Activated CD4-positive, alpha-beta T cell treated with anti-CD3 and anti-CD28 coated beads, Interleukin-2, amount 10 ng/mL, durations not matched to agents 24 days and 14 days (primary cell): ENCODE measurements at places on chromosomes 12 and 14.

GRCh38 chr14:94056579-94057308 is 24.3 kb downstream of the DDX24 start:
- DNase-seq = peak; percentile 86

GRCh38 chr12:4771172-4771959 is 51.2 kb downstream of the GALNT8 start:
- no peak for DNase-seq

DNA sequence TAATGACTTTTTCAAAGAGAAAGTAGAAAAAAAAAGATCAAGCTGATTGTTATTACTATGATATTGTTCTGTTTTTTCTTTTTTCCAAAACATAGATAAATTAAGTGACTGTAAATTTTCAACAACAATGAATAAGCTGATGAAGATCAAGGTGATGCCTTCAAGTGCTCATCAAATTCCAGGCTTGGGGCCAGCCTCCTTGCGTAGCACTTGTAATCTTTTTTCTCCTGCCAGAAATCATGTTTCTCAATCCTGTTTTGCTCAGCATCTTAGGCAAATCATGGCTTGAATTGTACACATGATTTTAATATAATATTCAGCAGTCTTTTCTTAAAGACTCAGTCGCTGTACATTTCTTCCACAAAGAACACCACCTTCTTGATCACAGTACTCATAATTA is 333.2 kb downstream of the NPAS3 start:
- no peak for DNase-seq

DNA sequence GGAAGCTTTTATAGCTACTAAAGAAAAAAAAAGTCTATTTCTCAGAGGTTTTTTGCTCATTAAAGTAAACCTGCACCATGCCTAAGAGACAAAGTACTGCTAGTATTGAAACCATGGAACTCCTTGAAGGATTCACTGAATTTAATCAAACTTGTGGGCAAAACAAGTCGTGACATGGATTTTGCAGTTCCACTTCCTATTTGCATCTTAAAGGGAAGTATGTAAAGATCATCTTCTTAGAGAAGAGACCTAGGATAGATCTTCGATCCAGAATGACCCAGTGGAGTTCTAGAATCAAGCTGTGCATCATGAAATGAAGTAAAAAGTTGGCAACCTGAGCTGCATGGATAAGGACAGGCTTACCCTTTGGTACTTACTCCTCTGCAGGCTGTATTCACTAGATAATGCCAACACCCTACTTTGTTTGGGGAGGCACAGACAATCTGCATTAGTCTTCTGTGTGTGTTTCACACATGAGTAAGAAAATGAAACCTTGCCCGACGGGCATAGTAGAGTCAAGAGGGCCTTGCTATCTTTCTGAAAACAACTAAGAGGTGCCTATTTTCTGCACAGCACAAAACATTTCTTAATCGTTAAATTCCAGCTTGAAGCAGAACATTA is 1.9 kb downstream of the GNG2 start:
- DNase-seq = peak; percentile 85

- DNase-seq = no peak
Observed at GRCh38 chr12:13740149-13740545, 241.3 kb downstream of the GRIN2B start.

DNA sequence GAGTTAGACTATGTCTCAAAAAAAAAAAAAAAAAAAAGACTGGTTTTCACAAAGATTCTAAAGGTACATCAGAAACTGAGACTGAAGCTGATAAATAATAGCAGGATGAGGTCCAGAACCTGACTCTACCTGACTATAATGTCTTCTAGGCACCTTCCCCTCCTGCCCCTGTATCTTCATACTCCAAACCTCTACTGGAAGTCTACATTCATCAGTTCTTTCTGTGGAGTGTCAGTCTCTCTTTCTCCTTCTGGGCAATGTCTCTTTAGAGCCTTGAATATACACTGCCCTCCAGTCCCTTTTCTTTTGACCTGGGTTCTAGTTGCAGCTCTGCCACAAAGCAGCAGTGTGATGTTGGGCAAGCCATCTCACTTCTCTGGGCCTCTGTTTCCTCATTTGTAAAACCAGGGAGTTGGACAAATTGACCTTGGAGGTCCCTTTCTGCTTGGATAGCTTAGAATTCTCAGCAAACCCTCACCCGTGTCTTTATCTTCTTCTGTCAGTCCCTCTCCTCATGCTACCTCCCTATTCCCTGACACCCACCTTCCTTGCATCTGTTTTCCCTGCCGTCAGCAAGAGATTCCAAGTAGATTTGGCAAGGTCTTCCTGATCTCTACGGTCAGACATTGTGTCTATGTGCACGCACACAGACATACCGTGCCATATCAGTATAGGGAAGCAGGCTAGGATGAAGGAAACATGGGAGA is 4.3 kb downstream of the NFE2 start:
- no peak for DNase-seq

- no peak for DNase-seq
Observed at GRCh38 chr12:2244013-2244861, 191.4 kb downstream of the CACNA1C start.

DNA sequence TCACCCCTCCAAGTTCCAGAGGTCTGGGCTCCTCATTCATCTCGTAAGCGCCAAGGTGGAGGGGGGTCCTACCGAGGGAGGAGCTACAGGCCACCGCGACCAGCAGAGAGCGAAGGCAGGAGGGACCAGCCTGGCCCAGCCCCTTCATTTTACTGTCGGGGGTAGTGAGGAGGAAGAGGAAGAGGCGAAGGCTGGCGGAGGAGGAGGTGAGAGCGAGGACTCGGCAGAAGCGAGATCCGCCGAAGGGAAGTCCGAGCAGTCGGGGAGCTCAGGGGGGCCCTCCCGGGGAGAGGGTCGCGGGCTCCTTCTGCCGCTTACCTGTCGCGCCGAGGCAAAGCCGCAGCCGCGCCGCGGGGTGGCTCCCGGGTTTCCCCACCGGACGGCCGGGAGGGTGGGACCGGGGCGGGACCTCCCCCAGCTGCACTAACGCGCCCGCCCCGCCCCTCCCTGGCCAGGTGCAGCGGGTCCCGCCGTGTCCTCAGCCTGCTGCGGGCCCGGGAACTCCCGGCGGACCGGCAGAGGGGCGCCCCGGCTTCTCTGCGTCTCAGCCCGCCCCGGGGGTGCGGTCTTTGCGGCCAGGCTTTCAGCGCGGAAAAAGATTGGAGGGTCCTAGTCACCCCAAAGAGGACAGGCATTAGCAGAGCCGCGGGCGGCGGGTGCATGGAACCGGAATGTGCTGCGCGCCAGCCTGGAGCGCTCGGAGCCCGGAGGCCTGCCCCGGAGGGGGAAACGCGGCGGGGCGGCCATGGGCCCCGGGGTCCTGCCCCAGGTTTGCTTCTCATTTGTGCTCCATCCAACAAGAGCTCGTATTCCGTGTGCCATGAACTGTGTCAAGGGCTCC is at the start of gene GALNT6:
GALNT6 (minus strand) TSS at position 124 of the 841 bp plus-strand sequence. CDS start 11,625 bp downstream, outside the sequence.
- DNase-seq = peak; percentile 91

- peak; percentile 76 for DNase-seq
Observed at GRCh38 chr12:110355073-110355472, 48.4 kb downstream of the ANAPC7 start.

GRCh38 chr12:2456122-2456812 is 338.5 kb upstream of the FKBP4 start:
- no peak for DNase-seq

GRCh38 chr12:117733549-117733805 is 235.3 kb downstream of the KSR2 start:
- DNase-seq = no peak

DNA sequence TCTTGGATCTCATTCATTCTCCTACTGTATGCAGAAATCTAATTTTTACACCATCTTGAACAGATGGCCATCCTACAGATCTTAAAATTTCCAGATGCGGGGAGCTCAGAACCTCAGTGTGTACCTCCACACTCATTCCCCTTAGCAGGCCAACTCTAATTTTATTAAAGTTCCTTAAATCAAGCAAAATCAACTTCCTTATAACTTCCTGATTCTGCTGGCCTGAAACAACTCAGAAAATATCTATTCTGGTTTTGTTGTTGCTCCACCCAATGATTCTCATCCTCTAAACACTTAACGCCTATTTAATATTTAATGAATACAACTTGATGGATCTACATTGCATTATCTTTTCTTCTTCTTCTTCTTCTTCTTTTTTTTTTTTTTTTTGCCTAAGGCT is 3.1 kb downstream of the EMP1 start:
- DNase-seq = no peak

DNA sequence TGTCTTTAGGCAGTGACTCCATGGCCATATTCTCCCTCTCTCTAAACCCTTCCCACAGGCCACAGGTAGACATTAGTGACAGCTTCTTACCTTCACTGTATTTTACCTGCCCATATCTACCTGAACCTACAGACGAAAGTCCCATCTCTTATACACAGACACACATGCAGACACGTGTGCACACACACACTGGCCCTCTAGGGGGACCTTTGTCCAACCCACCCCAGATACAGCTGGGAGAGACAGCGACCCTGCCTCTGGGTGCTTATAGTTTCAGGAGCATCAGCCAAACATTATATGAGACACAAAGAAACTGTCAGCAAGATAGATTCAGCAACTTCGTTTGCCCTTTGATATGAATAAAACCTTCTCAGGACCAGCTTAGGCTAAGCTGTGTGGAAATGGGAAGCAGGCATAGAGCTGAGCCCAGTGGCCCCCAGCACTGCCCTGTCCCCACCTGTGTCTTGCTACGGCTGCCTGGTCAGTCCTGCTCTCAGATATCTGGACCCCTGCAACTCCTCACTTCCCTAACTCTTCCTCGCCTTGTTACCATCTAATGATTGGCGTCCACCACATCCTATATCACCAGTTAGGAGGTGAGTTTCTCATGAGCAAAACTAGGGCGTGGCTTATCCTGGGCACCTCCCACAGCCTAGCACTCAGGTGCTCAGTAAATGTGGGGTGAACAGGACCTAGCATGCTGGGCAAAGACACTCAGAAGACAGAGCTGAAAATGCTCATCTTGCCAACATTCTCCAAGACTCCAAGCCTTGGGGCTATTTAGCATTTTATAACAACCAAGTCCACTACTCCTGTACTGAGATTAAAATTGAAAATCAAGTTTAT is 12.0 kb upstream of the CD9 start:
- no peak for DNase-seq

DNA sequence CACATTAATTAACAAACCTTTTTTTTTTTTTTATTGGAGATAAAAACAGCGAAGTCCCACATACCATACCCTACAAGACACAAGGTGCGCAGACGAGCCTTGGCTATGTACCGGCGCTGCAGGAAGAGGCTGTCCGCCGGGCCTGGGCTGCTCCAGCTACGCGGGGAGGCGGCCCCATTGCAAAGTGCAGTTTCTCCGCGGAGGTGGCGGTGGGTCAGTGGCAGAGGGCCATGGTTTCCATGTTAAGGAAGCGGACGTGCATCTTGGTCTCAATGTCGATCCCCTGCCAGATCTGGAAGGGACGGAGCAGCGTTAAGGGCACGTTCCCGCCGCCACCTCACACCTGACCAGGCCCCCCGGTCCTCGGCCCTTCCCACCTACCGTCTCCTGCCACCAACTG is 60.3 kb downstream of the TESC start:
- no peak for DNase-seq

- no peak for DNase-seq
Observed at GRCh38 chr14:102264775-102265174, 40.2 kb downstream of the MOK start.

- DNase-seq = peak; percentile 83
Observed at GRCh38 chr12:21509768-21510167, 8.2 kb downstream of the GOLT1B start.

DNA sequence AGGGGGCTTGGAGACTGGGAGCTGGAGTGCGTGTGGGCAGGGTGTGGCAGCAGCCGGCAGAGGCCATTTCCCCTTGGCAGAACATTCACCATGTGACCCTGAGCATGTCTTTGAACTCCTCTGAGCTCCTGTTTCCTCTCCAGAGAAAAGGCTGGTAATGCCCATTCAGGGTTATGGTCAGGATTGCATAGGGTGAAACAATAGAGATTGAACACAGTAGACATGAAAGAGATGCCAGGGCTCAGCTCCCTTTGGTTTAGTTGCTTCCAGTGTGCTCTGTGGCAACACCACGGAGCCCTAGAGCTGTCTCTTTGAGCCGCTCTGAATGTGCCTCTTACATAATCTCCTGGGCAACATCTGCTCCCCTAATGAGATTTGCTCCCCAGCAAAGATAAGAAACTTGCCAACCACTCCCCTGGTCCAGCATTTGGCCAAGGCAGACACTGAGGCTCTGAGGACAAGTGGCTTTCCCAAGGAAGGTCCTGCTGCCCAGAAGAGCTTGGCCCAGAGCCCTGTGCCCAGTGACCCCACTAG is 4.6 kb downstream of the IFI27 start:
- no peak for DNase-seq

GRCh38 chr14:97390096-97390724 is 593.0 kb downstream of the VRK1 start:
- DNase-seq = no peak

DNA sequence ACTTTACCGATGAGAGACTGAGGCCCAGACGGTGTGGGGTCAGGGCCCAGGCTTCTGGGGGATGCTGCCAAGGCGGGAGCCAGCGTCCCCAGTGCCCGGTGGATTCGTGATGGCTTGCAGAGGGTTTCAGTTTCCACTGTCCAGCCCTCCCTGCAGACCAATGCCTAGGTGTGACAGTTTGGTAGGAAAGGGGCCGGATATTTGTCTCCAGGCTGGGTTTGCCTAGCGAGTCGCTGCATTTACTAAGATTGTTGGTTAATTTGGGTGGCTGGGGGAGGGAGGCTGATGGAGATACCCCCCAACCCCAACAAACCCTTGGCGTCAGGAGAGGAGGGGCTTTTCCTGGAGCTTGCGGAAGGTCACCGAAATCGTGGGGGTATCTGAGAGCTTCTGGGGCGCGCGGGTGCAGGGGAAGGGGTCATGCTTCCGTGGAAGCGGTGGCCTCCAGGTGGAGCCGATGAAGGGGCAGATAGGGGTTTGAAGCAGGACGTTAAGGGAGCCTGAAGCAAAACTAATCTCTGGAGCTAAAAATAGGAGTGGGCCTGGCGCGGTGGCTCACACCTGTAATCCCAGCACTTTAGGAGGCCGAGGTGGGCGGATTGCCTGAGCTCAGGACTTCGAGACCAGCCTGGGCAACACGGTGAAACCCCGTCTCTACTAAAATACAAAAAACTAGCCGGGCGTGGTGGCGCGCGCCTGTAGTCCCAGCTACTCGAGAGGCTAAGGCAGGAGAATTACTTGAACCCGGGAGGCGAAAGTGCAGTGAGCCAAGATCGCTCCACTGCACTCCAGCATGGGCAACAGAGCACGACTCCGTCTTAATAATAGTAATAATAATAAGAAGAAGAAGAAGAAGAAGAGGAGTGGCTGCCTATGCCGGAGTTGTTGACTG is 1.1 kb upstream of the CDC42BPB start:
- DNase-seq = no peak

- no peak for DNase-seq
Observed at GRCh38 chr12:3680919-3681594, 71.9 kb downstream of the CRACR2A start.
